LHCN-M2 (cell line): ENCODE measurements at places on chromosomes 5 and 9. TPM values are rescaled to one million over a fixed set of nuclear protein-coding genes. Genes with fewer than 3 reads are reported as not detected.

Gene FRRS1L
- total RNA-seq, result under 0.01 TPM in 1 of 2 replicates, not detected in the other

- no peak for DNase-seq
Measured at GRCh38 chr5:134989266-134989830, 21.6 kb downstream of the CATSPER3 start.

DNA sequence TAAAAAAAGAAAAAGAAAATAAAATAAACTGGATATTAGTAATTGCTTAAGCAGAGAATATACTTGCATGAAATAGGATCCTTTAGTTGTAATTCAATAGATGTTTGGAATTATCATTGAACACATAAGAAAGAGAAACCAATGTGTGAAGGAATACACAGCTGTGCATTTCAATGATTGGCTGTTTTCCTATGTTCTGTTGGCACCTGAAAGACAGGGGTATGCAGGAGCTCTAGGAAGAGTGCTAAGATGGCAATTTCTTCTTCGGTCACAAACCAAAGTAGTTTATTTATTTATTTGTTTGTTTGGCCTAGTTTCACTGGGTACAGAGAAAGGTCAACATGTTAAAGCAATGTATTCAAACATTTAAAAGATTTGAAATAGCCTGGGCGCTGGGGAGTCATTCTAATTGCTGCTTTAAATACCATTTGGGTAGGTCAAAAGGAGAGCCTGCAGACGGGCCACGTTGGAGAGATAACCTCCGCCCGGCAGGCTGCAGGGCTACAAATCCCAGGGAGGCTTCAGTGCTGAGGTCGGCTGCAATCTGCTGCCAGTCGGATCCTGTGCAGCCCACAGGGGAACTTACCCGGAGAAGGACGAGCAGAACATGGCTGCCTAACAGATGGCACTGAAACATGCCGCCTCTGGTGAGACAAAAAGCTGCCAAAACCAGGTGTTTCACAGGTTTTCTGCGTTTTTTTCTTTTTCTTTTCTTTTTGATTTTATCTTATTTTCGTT is 154.2 kb upstream of the TYRP1 start:
- DNase-seq, result no peak

DNA sequence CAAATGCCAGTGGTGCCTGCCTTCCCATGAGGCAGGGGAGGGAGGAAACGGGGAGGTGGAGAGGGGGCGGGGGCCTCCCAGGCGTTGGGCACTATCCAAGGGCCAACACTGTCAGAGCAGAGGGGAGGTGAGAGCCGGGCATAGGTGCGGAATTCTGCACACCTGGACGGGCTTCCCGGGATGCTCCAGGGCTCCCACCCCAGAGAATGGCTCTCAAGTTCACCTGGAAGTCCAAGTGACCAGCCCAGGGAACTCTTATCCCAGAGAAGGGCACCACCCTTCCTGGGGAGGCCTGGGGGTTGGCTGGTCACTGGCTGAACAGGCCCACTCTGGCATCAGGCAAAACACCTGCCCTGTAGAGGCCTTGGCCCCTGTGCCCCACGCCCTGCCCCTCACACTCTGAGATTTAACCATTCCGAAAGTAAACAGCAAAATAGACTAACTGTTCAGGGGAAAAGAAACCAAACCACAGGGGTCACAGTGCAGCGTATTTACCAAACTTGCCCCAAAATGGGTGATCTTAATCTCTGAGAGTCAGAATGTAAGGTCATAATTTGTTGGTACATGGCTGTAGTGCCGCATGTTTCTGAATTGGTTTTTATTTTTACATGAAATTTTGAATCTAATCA is 2.7 kb downstream of the CSF2 start:
- DNase-seq, result no peak

GRCh38 chr9:105039175-105039799 is 111.3 kb upstream of the ABCA1 start:
- peak; percentile 29 for DNase-seq
